Activated T-helper 17 cell treated with anti-CD3 and anti-CD28 coated beads, Interleukin-2, amount 50 U/mL, for 72 hours (primary cell): ENCODE measurements at places on chromosomes 4 and X.

DNA sequence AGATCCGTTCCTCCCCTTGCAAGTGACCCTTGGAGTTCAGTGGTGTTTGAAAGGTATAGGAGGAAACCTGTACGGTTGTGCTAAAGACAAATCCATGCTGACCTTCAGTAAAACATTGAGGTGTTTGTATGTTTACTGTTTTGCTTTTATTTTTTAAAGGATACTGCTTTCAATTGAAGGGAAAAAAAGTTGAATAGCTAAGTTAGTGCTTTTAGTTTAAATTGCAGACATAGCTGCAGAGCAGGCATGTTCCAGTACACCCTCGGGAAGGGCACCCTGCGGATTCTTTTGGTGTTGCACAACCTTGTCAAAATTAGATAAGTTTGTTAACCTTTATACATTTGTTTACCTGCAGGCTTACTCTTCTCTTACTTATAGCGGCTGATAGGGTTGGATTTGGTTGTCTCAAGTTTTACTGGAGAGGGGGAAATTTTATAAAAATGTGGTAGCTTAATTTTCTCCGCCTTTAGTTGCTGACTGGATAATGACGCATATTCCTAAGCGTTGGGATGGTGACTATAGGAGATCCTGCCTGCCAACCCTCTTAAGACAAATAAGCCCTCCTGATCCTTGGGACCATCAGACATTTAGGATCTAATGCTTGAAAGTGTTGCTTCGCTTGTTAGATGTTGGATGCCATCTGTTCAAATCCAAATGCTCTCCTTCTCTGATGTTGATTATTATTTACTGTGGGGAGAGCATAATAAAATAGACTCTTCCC is 2.0 kb downstream of the RAPGEF2 start:
- no peak for ATAC-seq

DNA sequence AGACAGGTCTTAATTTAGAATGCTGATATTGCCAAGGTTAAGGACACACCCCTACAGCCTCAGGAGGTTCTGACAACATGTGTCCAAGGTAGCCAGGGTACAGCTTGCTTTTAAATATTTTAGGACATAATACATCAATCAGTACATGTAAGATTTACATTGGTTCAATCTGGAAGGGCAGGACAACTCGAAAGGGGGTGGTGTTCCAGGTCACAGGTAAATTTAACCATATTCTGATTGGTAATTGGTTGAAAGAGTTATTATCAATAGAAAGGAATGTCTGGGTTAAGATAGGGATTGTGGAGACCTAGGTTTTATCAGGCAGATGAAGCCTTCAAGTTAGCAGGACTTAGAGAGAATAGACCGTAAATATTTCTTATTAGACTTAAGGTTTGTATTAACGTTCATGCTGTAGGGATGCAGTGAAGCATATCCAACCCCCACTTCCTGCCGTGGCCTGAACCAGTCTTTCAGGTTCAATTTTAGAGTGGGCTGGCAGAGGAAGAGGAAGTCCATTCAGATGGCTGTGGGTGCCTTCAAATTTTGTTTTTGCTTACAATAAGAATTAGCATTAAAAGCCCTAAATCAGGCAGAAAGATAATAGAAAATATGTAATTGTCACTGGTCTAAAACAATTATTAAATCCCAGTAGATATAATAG is 136.5 kb upstream of the GALNTL6 start:
- no peak for ATAC-seq

- ATAC-seq = no peak
Observed at GRCh38 chrX:40622479-40623138, 619 bp upstream of the MPC1L start.

DNA sequence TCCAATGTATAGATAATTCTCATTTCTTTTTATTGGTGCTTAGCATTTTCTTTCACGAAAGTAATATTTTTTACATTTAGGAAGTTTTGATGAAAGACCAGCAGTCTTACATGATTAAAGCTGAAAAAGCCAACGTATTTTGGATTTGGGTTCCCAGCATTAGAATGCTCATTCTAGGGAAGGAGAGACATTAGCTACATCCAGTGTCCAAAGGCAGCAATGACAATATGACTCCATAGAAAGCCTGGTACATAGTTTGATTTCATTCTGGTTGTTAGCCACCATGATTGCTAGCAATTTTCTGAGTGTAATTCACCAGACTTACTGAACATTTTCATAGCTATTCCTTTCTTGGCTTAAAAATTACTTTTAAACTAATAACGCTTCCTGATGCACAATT is 1397.5 kb downstream of the PCDH7 start:
- ATAC-seq = no peak

DNA sequence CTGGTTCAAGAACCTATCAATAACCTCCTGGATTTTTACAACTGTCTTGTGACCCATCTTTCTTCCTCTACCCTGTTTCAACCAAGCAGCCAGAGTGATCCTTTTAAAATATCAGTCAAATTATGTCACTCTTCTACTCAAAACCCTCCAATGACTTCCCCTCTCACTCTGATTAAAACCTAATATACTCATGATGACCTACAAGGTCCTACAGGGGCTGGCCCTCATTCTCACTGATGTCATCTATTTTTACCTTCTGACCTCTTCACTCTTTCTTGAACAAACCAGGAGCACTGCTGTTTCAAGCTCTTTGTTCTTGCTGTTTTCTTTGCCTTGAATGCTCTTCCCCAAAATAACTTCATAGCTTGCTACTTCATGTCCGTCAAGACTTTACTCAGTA is 48.5 kb downstream of the ARHGEF38 start:
- no peak for ATAC-seq

- peak; percentile 61 for ATAC-seq
Observed at GRCh38 chr4:102299354-102300107, 45.8 kb downstream of the SLC39A8 start.

DNA sequence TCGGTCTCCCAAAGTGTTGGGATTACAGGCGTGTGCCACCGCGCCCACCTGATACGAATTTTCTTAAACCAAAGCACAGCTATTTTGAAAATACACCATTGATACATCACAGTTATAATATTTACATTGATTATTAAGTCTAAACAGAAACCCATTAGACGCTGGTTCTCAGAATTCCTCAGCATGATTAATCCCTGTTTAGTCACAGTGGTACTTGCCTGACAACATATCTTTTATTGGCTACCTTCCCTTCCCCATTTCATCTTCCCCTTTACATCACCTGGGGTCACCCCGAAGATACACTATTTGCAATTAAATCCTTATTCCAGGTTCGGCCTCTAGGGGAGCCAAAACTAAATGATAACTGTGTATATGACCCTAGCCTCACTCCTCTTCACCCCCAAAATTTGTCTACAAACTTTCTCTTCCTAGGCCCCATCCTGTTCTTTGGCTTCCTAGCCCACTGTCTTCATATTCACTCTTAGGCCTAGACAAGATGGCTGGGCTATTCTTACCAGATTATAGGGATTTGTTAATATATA is 36.8 kb upstream of the IL1RAPL1 start:
- ATAC-seq = no peak

GRCh38 chr4:40327340-40327739 is 7.8 kb upstream of the CHRNA9 start:
- no peak for ATAC-seq
